CD4-positive, alpha-beta T cell treated with Interleukin-6 at 100 ng/mL for 8 hours (primary cell): ENCODE measurements at places on chromosomes 4 and X.

GRCh38 chrX:344371-344901 lies 25.8 kb upstream of the GTPBP6 start:
- DNase-seq: no peak

GRCh38 chr4:90317785-90318184 lies 190.6 kb downstream of the CCSER1 start:
- DNase-seq: no peak

DNA sequence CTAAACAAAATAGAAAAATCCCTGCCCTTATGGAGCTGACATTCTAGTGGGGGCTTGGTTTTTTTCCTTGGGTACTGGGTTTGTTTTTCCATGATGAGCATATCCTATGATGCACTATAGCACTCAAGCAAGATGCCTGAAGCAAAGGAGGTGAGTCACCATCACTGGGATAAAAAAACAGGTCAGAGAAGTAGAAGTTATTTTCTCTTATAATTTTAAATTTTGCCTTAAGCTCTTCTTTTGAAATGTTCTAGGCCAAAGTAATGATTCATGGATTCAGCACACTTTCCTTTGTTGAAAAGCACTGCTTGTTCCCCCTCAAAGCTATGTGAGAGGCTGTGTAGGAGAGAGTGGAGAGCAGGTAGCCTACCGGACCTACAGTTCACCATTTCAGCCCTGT lies 15.2 kb upstream of the CXCL2 start:
- DNase-seq: no peak

DNA sequence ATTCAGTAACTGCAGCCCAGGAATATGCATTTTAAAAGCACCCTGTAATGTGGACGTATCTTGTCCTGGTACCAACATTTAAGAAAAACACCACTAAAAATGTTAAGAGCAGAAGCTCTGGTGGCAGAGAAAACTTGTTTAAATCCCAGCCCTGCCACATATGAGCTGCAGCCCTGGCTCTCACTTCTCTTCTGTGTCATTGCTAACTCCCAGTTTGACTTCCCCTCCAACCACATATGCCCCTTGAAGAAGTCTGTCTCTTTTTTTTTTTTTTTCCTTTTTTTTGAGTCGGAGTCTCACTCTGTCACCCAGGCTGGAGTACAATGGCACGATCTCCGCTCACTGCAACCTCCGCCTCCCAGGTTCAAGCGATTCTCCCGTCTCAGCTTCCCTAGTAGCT lies 14.8 kb downstream of the LHFPL1 start:
- DNase-seq: no peak

- DNase-seq: no peak
Observed at GRCh38 chr4:108559068-108559793, 61.1 kb upstream of the RPL34 start.

DNA sequence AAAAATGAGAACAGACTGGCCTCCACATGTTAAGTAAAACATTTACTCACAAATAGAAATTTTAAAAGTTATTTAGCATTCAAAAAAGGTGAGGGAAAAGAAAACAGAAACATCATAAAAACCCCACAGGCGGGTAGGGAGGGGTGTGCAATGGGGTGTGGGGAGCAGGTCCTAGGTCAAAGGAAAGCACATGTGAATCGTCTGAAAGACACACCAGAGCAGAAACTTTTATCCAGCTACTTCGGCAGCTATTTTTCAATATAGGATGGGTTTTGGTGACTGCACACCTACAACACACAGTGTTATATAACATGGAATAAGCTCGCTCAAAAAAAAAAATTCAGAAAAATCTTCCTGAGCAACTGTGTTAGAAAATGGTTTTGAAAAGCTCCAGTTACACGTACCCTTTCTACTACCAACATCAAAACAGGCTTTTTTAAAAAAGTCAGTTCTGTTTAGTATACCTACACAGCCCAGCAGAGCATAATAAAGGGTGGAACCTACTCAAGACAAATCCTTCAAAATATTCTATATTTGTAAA lies 1.6 kb downstream of the OTUD4 start:
- peak; percentile 15 for DNase-seq

- DNase-seq: no peak
Observed at GRCh38 chr4:47383829-47384427, 79.6 kb downstream of the COMMD8 start.

GRCh38 chrX:121322159-121322558 lies 274.7 kb downstream of the GLUD2 start:
- DNase-seq: no peak

- DNase-seq: no peak
Observed at GRCh38 chr4:89134775-89135319, 23.5 kb downstream of the TIGD2 start.

DNA sequence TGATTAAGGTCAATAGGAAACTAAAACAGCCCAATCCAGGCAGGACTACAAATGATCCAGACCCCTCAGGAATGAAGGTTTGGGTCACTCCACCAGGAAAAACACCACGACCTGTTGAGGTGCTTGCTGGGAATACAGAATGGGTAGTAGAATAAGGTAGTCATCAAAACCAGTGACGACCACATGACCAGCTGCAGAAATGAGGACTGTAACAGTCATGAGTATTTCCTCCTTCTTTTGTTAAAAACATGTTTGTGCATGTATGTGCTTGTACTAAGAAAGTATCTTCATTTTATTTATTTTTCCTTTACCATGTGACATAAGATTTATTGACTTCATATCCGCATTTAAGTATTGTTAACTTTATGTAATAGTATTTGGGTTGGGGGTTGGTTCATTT lies 603.5 kb upstream of the NR3C2 start:
- no peak for DNase-seq

GRCh38 chr4:74291471-74291870 lies 16.8 kb upstream of the EPGN start:
- no peak for DNase-seq

DNA sequence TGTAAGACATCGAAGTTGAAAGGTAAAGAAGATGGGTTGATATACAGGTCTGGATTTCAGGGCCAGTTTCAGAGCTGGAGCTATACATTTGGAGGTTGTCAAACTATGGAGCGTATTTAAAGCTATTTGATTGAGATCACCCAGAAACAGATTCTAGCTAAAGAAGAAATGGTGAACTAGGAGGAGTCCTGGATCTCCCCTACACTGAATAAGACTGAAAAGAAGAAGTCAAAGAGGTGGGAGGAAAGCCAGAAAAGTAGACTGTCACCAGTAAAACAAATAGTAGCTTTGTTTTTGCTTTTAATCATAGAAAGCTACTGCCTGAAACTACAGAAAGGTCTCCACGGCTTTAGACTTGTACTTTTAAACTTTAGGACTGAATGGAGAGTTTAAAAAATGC lies 5.0 kb upstream of the NDP start:
- DNase-seq: no peak

- DNase-seq: no peak
Observed at GRCh38 chr4:48778431-48779094, 1.5 kb downstream of the FRYL start.

- no peak for DNase-seq
Observed at GRCh38 chrX:46618947-46619346, 45.4 kb downstream of the CHST7 start.

GRCh38 chr4:46937493-46937892 lies 28.4 kb upstream of the COX7B2 start:
- no peak for DNase-seq

DNA sequence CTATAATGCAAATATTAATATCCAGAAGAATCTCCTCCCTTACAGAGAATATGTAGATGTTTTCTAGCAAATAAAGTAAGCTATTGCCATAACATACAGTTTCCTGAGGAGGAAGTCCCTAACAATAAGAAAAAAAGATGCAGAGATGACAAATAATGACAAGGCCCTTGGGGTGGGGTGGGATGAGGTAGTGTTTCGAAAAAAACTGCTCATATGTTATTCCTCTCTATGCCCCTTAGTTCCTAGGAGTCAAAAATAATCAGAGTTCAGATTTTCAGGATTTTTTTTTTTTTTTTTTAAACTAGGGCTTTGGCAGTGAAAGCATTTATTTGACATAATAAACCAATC lies 99.0 kb downstream of the ZAR1 start:
- DNase-seq: no peak
